ENCODE measurements at places on chromosomes 2 and 18. TPM values are rescaled to one million over a fixed set of nuclear protein-coding genes. Genes with fewer than 3 reads are reported as not detected.

SP9 gene
- total RNA-seq, result 1.3 TPM

GRCh38 chr18:4587204-4587603, 132.1 kb upstream of the DLGAP1 start:
- DNase-seq, result peak; percentile 54

THADA gene
- 14.1 TPM for total RNA-seq

CDH19 gene
- not detected for total RNA-seq

UPP2 gene
- total RNA-seq, result not detected

DNA sequence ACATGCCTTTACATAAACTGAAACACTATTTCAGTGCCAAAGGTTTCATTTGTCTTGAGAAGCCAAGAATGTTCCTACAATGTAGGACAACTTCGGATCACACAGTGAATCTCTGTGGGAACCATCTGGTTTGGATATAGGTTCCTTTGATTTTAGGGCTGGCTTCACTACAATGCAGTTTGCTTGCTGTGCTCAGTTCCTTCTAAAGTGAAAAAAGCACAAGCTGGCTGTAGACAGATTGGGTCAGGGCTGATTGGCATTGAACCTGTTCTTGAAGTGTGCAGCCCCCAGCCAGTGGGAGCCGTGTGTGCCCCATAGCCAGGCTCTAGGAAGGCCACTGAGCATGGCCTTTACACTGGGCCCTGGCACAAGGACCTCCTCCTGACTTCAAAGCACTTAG, 167.9 kb upstream of the HNRNPA3 start:
- DNase-seq, result no peak

DNA sequence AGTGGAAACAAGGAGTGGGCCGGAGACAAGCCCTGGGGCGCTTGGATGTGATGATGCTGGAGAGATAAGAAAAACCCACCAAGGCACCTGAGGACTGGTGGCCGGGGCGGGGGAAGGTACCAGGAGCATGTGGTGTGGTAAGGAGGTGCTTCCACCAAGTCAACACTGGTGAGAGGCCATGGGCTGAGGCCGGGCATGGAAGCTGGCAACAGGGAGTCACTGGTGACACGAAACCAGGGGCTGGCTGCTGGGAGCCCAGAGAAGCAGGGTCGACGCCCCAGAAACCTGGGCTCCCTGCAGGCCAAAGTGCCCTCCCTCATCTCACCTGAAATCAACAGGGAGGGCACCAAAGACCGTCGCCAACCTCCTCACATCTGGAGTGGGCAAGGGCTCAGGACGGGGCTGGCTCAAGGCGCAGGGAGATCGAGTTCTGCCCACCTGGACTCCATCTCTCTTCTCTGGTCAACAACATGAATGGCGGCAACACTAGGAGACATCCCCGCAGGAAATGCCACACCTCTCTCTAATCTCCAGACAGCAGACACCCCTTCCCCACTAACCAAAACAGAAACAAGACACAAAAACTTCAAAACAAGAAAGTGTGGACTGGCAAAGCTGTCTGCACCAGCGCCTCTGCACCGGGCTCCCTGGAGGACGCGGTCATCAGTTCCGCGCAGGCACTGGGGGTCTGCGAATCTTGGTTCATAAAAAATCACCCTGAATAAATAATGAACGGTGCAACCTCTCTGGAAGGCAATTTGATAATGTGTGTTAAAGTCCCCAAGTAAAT, 185.5 kb downstream of the HDAC4 start:
- DNase-seq, result no peak

GRCh38 chr2:20177556-20178248, 47.2 kb downstream of the SDC1 start:
- DNase-seq, result no peak

- no peak for DNase-seq
These were observed 169.3 kb downstream of the ANKRD30B start for GRCh38 chr18:14917311-14917710.
